Activated CD4-positive, alpha-beta T cell treated with anti-CD3 and anti-CD28 coated beads, Interleukin-2, amount 10 ng/mL, durations not matched to agents 24 days and 14 days (primary cell): ENCODE measurements at places on chromosomes 4 and X. TPM values are rescaled to one million over a fixed set of nuclear protein-coding genes. Genes with fewer than 3 reads are reported as not detected.

Gene GPR143
- not detected in 2 replicates for total RNA-seq

Gene HGFAC
- total RNA-seq = not detected in 2 replicates

Gene PDE6B
- 9.0 and 14.5 TPM in 2 replicates for total RNA-seq

Gene LRCH2
- total RNA-seq = not detected in 2 replicates

Gene NDST4
- total RNA-seq = not detected in 2 replicates

Gene MAGEB1
- not detected in 2 replicates for total RNA-seq

Gene PLXNB3
- total RNA-seq = 0.43 and 0.49 TPM in 2 replicates

DNA sequence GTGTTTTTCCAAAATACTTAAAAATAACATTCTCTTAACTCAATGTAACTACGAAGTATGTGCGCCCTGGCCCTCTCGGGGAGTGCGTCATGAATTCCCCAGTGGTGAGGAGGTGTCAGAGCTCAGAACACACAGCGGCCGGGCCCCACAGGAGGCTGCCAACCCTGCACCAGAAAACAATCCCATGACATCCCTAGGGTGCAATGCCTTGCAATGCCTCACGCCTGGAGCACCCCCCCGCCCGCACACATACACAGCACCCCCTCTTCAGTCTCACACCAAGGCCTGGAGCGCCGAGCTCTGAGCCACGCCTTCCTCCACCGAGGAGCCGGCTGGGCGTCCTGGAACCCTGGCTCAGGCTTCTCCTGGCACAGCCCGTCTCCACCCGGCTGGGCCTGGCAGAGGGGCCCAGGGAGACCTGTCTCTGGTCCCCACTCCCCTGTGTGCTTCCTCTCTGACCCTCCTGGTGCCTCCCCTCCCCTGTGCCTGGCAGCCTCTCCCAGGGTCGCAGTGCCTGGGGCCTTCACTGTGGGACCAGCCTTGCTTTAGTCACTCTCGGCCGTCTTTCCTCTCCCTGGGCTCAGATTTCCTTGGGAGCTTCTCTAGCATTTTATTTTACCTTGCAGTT, 108.2 kb upstream of the ADRA2C start:
- DNase-seq = no peak

GRCh38 chr4:3365326-3365725, 72.5 kb downstream of the RGS12 start:
- DNase-seq = peak; percentile 42

DNA sequence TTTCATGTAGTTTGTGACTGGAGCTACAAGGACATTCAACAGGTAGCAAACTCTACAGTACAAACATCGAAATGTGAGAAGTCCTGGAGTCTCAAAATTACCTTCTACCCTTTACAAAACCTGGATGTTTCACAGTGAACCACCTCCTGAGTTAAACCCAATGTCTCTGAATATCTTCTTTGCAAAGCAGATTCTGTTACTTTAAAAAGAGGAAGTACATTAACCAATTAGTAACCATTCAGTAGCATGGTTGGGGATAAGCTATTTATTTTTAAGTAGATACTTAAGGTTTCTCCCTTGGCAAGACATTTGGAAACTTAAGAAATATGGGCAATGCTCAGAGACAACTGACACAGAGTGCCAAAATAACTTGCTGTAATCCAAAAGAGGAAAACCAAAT, 371.9 kb upstream of the NWD2 start:
- no peak for DNase-seq

DNA sequence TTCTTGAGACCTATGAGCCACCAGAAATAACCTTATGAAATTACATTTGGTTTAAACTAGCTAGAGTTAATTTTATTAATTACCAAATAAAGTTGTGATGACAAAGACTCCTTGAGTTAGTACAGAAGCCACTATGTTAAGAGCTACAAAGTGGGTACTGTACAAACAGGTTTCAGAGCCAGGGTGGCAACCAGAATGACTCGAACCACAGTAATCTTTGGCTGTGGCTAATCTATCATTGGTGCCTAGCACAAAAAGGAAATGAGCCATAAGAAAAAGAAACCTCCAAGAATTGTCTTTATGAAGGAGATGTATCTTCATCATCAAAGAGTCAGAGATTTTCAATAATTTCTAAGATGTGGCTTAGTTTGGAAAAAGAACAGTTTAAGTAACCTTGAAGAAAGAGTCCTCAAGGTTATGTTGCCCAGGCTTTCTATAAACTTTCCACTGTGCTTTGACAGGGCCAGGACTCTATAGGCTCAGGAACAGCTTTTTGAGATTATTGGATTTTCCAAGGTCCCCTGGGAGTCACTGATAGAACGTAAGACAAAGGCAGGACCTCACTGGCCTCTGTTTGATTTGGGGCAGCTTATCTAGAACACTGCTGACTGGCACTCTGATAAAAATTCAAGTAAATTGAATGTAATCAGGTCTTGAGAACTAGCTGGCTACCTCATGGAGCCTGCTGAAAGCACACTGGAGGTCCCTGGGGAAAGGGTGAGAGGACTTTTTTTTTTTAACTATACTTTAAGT, 777.7 kb downstream of the STIM2 start:
- DNase-seq = no peak

DNA sequence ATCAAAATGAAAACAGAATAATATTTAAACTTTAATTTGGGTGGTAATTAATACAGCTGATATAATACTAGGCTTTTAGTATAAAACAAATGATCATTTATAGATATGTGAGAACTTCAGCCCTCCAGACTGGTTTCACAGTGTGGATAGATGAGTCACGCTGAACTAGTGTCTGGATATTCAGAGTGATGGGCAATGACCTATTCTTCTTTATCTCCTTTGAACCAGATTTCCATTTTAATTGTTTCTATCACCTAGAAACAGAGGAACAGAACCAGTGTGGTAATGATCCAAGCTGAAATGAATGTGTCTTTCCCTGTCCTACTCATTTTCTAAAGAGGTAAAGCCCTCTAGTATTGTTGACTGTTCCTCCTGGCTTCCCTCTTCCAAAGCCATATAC, 155.2 kb upstream of the GK2 start:
- DNase-seq = no peak

GRCh38 chrX:3994315-3994714, 280.9 kb upstream of the PRKX start:
- DNase-seq = no peak

DNA sequence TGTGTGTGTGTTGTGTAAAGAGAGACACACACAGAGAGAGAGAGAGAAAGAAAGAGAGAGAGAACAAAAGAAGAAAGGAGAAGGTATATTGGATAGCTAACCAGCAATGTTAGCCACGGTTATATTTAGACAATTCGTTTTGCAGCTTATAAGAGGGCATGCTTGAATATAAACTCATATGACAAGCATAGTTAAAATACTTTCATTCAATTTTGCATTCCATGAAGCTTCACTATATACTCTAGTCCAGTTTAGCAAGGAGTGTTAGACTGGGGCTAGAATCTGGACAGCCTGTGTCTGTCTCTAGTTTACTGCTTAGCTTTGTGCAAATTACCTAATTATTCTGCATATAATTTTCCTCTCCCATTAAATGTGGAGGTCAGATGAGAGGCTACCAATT, 525.9 kb upstream of the ZFP42 start:
- DNase-seq = peak; percentile 2

DNA sequence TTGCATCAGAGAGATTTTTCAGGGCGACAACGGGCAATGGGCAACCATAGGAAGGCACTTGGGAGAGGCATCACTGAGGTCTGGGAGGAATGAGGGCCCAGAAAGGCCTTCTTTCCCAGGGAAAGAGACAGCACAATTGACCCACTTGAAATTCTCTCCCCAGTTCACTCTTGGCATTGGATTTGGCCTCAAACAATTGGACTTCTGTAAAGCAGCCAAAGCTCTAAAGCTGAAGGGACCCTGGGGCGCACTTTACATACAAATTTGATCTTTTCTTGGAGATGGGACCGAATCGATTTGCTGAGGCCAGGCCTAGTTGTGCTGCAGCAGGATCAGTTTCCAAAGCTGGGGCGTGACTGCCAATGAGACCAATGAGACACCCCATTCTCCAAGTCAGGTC, 3.2 kb downstream of the ARHGAP36 start:
- DNase-seq = no peak

DNA sequence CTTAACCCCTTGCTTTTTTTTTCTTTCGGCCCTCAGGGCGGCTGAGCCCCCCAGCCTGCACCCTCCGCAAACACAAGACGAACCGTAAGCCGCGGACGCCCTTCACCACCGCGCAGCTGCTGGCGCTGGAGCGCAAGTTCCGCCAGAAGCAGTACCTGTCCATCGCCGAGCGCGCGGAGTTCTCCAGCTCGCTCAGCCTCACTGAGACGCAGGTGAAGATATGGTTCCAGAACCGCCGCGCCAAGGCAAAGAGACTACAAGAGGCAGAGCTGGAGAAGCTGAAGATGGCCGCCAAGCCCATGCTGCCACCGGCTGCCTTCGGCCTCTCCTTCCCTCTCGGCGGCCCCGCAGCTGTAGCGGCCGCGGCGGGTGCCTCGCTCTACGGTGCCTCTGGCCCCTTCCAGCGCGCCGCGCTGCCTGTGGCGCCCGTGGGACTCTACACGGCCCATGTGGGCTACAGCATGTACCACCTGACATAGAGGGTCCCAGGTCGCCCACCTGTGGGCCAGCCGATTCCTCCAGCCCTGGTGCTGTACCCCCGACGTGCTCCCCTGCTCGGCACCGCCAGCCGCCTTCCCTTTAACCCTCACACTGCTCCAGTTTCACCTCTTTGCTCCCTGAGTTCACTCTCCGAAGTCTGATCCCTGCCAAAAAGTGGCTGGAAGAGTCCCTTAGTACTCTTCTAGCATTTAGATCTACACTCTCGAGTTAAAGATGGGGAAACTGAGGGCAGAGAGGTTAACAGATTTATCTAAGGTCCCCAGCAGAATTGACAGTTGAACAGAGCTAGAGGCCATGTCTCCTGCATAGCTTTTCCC, 3.4 kb downstream of the MSX1 start:
- no peak for DNase-seq

- DNase-seq = no peak
These were observed 71.2 kb downstream of the MSX1 start for GRCh38 chr4:4930677-4931076.

- DNase-seq = no peak
These were observed 101.9 kb upstream of the RBPJ start for GRCh38 chr4:26218677-26219605.

DNA sequence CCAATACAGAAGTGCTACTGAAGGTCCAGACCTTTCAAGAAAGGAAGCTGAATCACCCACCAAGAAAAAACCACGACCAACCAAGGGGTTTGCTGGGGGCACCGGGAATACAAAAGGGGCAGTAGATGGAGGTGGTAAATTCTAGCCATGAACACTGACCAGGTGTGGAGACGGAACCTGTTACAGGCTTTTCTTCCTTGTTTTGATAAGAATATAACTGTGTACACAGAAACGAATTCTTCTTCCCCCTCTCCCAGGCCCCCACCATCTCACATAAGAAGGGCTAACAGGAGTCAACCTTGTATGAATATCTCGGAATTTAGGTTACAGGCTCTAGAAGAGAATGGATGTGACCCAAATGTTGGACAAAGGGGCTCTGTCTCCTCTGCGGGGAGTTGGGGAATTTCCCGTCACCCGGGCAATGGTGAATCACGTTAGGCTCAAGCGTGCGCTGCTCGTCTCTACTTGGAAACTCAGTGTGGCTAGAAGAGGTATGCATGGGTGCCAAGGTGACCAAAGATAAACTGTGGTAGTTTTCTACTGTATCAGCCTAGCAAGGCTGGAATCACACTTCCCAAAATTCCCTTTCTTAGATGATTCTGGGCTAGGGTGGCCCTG, 87.0 kb downstream of the AFAP1 start:
- DNase-seq = no peak

DNA sequence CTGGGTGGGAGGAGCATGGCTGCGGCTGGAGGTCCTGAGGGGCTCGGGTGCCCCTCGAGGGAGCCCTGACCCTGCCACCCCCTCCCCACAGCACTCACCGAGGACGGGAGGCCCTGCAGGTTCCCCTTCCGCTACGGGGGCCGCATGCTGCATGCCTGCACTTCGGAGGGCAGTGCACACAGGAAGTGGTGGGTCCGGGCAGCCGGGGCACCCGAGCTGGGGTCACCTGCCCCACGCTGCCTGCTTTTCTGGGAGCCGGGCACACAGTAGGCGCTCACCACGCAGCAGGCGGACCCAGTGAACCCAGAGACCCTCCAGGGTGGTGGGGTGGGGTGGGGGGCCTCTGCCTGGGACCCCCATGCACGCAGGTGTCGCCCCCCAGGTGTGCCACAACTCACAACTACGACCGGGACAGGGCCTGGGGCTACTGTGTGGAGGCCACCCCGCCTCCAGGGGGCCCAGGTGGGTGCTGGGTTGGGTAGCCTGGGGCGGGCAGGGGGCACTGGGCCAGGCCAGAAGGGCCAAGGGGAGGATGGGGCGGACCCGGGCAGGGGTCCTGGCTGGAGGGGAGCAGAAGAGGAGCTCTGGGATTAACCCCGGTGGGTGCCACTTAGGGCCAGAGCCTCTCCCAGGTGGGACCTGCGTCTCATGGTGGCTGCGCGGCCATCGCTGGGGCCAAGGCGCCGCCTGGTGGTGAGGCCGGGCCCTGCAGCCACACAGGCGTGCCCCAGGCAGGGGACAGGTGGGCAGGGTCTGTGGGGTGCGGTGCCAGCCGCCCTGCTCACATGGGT, 1.4 kb downstream of the HGFAC start:
- peak; percentile 92 for DNase-seq

GRCh38 chr4:98778206-98778605, 119.8 kb upstream of the TSPAN5 start:
- no peak for DNase-seq

GRCh38 chr4:175953960-175954521, 111.6 kb upstream of the WDR17 start:
- DNase-seq = no peak

DNA sequence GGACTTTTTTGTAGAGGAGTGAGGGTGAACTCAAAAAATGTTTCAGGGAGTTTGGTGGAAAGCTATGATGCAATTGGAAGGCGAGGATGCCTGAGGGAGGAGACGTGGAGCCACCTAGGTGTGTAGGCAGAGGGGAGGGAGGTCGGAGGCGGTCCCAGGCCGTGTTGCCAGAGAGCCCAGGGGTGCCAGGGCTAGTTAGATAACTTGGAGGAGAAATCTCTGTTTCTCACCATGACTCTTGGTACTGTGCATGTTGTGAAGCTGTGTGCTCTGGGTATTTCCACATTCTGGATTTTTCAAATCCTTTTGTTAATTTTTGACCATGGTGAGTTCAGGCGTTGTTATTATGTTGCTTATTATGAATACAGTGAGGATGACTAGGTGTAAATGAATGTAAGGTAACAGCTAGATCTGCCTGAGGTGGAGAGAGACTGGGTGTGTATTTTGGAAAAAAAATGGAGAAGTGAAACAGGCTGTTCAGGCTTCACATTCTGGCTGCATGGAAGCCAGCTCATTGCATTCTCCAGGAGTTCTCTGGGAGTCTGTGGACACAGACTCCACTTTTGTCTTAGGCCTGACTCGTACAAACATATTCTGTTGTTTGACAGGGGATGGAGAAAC, 4.5 kb downstream of the RAB9A start:
- no peak for DNase-seq

GRCh38 chrX:20409991-20410390, 143.3 kb upstream of the RPS6KA3 start:
- DNase-seq = no peak

- no peak for DNase-seq
These were observed 17.5 kb downstream of the SH3BP2 start for GRCh38 chr4:2810388-2810787.

- DNase-seq = no peak
These were observed 21.2 kb upstream of the TRPC5OS start for GRCh38 chrX:111854556-111855490.

- no peak for DNase-seq
These were observed 5.2 kb upstream of the IGBP1 start for GRCh38 chrX:70128071-70128470.

- DNase-seq = no peak
These were observed 63.7 kb downstream of the SPCS3 start for GRCh38 chr4:176383273-176384077.
